GM03348 (cell line): ENCODE measurements at places on chromosomes 2 and 18.

DNA sequence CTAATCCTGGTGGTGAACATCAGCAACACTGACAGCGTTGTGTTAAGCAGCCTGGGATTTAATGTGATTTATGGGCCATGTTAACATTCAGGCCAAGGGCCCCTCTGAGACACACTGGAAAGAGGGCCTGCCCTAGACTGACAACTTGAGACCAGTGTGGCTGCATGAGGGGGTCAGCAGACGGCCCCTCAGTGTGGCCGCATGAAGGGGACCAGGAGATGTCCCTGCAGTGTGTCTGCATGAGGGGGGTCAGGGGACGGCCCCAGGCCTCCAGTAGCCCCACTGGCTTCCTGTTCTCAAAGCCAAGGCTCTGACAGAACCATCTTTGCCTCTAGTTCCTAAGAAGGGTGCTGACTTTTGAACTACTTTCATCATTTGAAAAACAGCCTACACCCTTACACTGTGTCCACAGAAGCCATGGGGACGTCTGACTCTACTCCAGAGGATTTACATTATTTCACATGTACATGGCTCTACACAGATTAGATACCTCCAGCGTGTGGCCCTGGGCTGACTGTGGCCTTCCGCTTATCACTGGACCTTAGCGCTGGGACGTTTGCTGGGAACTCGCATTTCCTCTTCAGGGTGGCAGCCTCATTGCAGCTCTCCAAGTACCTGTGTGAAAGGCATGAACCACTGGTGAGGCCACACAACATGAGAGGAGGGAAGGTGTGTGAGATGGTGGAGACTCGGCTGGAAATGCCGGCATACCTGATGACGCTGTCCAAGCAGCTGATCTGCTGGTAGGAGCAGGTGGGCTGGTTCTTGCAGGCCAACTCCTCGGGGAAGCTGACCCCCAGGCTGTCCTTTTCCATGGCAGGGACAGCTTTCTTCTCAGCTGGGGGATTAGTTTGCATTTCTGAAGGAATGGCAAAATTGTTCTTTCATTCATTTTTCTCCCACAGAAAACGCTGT lies 18.2 kb upstream of the HES6 start:
- no peak for DNase-seq

GRCh38 chr2:7288484-7288883 lies 371.3 kb downstream of the RNF144A start:
- DNase-seq = no peak

DNA sequence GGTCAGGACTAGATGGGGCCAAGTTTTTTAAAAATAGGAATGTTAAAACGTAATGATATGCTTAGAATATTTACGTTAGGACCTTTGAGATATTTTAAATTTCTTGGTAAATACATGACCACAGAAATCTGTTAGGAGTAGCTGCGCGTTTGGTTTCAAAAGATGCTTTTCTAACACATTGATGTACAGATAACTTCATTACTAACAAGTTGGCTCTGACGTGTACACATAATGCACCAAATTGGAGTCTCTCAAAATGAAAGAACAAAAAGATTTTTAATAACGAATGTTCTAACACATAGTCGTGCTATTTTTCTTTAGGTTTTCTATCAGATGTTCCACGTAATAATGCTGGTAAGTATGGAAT lies 608 bp downstream of the PHOSPHO2 start:
- no peak for DNase-seq

GRCh38 chr2:134370655-134371445 lies 117.0 kb downstream of the MGAT5 start:
- no peak for DNase-seq

- DNase-seq = no peak
Measured at GRCh38 chr2:11338580-11338979, 5.9 kb downstream of the ROCK2 start.

- DNase-seq = no peak
Measured at GRCh38 chr2:106261871-106262321, 67.8 kb upstream of the UXS1 start.

DNA sequence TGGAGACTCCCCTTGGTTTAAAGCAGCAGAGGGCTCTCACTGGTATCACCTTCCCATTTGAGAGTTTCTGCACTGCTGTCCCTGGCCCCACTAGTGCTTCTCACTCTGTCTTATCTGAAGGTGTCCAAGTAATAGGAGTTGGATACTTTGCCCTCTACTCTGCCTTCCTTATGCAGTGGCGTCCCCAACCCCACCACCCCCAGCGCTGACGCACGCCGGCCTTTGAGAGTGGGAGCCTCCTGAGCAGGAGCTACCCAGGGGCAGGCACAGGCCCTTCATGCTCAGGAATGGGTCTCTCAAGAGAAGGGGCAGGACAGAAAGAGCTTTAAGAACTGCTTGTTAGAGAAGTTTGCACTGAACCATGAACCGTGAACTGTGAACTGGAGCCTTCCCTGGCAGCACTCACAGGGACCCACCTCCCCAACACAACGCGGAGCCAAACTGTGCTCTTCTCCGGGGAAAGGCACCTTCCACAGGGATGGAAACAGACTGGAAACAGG lies 3.3 kb downstream of the CIB4 start:
- DNase-seq = no peak

DNA sequence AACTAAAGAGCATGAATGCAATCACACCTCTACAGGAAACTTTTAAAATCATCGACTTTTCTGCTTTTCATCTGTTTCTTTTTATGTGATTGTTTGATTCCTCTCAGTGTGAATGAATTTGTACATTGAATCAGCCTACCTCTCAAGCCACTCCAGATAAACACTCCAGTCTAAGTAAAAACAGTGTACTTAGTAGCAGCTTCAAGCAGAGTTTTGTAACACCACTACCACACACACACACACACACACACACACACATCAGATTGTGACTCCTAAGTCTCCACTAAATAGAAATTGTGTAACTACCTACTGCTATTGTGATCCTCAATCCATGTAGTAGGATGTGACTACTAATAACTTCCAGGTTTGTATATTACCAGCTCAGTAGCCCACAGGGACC lies 65.3 kb upstream of the EPB41L5 start:
- no peak for DNase-seq

DNA sequence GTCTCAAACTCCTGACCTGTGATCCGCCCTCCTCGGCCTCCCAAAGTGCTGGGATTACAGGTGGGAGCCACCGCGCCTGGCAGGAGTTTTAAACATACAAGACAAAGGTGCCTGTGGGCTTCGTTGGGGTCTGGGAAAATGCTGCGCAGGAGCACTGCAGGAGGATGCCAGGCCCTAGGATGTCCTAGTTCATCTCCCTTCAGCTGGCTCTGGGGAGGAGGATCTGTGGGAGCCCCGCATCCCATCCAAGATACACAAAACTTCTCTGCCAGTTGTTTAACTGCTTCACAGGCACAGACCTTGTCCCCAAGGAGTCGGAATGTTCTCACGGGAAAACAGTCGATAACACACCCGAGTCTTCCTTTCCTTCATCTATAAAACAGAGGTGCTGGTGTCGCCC lies 89.1 kb downstream of the POLR1A start:
- DNase-seq = no peak
